ENCODE measurements at places on chromosomes 5 and 9.

GRCh38 chr9:114246558-114246957 is 76.3 kb upstream of the ORM1 start:
- no peak for DNase-seq

DNA sequence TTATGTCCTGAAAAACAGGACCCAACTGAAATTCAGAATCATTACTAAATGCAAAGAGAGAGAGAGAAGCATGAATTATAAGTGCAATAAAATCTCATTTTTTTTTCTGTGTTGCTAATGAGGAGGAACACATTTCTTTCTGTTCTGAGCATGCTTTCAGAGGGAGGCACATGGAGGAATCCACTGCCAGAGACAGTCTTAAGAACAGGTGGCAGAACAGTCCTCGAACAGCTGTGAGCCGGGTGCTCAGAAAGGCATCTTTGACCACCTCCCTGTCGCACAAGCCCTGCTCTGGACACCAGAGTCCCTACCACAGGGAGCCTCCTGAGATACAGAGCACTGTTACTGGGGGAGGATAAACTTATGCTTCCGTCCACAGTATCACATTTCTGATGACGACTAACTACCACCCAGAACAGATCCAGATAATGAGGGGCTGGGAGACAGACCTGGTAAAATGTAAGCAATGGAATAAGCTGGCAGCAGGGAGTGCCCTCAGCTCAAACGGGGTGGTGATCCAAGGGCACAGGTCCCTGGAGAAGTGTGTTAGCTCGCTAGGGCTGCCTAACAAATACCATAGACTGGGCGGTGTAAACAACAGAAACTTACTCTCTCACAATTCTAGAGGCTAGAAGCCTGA is 134.0 kb downstream of the SLC1A3 start:
- DNase-seq, result no peak

DNA sequence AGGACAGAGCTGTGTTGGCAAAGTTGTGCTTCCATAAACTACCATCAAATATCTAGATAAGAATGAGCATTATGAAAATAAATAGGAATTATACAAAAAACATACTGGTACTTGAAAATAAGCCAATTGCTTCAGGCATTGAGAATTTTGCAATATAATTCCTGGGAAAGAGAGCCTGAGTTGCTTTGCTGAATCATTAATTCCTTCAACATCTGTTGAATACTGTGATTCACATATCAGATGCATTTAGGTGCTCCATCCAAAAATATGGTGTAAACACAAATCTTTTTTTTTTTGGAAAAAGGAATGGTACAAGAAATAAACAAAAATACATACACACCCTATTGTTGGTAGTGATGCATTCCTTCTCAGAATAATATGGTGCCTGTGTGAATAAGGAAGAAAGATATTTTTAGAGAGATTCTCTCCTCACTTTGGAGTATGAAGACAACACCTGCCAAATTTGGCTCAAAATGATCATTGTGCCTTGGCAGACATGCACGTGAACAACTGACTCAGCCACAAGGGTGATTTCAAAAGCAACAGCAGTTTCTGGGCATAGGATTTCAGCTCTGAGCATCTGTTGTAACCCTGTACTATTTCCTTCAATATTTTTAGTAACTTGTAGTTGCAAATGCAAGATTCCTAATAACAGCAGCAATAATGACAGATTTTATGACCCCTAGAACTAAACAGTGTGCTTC is 96.7 kb downstream of the CAVIN4 start:
- no peak for DNase-seq

DNA sequence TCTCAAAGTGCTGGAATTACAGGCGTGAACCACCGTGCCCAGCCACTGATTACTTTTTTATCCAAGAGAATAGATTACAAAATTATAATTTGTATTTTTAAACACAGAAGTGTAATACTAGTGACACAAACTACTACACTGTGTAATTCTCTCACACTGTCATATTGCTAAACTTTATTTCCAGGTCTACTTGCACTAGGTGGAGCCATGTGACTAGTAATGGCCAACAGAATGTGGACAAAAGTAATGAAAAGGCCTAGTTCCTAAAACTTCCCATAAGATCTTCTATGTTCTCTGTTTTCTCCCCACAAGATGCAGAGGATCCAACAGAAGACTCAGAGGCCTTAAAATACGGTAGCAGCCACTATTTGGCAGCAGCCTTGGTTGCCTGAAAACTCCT is 27.3 kb downstream of the NADK2 start:
- DNase-seq, result no peak

- DNase-seq, result no peak
These were observed 15.2 kb downstream of the TSTD2 start for GRCh38 chr9:97617939-97618416.

Measured in kidney tubule cell (primary cell).